OCI-LY7 (cell line): ENCODE measurements at places on chromosomes 5 and 9. TPM values are rescaled to one million over a fixed set of nuclear protein-coding genes. Genes with fewer than 3 reads are reported as not detected.

DNA sequence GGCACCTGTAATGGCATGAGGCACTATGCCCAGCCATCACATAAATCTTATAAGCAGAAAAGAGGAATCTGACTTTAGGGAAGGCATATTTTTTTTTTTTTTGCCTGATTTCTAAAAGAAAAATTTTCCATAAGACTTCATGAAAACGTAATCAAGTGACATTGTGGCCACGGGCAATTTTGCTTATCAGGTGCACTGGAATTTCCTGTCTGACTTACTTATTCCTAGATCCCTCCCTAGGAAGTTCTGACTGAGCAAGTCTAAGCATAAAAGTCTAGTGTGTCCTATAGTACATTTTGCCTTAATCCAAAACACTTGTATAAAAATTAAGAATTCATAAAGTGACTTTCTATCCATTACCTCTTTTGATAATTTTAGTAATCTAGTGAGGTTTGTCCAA, 12.5 kb downstream of the C5orf46 start:
- DNase-seq, result no peak

DNA sequence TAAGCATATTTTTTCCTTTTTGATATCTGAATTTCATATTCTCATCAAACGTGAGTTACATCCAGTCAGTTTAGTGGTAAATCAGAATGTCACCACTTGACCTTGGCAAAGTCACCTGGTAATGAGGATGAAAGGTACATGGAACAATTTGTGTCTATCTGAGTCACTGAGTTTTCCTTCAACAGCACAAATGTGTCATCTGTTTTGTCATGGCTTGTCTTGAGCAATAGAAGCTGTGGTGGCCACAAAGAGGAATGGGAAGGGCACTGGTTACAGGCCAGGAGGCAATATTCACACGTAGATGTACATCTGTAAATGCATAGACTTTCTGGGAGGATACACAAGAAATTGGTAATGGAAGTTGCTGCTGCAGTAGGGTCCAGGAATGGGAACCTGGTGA, 8.4 kb upstream of the ZNF474 start:
- no peak for DNase-seq

GRCh38 chr9:115593587-115594091, 475.7 kb upstream of the TNC start:
- DNase-seq, result peak; percentile 31

GRCh38 chr9:78470741-78471140, 173.8 kb downstream of the PSAT1 start:
- no peak for DNase-seq

STPG3 gene
- total RNA-seq, result 1.7 and 2.7 TPM in 2 replicates

GRCh38 chr5:179261301-179262125, 83.7 kb downstream of the ADAMTS2 start:
- DNase-seq, result peak; percentile 8

DNA sequence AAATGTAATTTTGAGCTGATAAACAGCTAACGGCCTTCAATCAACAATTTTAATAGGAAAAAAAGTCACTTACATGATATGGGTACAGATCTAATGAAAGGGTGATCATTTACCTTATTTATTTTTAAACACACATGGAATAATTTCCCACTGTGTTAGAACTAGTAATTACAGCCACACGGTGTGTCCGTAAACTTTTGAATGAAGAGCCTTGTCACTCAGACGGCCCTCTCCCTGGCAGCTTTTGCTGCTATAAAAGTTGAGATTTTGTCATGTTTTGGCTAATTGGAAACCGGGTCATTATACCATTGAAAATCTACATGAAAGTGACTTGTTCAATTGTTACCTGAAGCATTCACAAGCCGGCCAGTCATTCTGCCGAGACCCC, 15.7 kb downstream of the CFAP77 start:
- no peak for DNase-seq

GABRA1 gene
- not detected in 2 replicates for total RNA-seq

NANS gene
- 50.4 and 56.9 TPM in 2 replicates for total RNA-seq

- DNase-seq, result no peak
Measured at GRCh38 chr9:16794871-16795639, 75.4 kb downstream of the BNC2 start.

DNA sequence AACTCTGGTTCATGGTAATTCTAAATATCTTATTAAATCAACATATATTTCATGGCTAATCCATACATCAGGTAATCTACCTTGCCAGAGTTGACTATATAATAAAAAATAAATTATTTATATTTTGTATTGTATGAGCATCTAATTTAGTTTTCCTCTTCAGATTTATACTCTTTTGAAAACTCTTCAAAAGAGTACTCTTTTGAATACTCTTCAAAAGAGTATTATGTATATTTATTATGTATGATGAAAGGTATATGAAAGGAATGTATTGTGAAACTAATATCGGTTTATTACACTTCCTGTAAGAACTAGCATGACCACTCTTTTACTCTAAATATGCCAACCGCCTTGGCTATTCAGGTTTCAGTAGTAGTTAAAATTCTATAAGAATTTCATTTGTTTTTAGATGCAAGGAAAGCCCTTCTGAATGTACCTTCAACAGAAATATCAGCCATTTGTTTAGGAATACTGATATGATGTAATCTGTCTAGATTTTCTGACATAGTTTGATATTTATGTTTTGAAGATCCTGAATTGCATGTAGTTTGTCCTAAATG, 178.7 kb downstream of the WDR70 start:
- DNase-seq, result no peak

- no peak for DNase-seq
Measured at GRCh38 chr5:55591686-55592085, 56.9 kb upstream of the PLPP1 start.

DBN1 gene
- total RNA-seq, result 21.3 and 22.0 TPM in 2 replicates

- no peak for DNase-seq
Measured at GRCh38 chr5:69011910-69012309, 81.9 kb upstream of the SLC30A5 start.

GRCh38 chr5:88825584-88826315, 57.2 kb downstream of the MEF2C start:
- no peak for DNase-seq

DNA sequence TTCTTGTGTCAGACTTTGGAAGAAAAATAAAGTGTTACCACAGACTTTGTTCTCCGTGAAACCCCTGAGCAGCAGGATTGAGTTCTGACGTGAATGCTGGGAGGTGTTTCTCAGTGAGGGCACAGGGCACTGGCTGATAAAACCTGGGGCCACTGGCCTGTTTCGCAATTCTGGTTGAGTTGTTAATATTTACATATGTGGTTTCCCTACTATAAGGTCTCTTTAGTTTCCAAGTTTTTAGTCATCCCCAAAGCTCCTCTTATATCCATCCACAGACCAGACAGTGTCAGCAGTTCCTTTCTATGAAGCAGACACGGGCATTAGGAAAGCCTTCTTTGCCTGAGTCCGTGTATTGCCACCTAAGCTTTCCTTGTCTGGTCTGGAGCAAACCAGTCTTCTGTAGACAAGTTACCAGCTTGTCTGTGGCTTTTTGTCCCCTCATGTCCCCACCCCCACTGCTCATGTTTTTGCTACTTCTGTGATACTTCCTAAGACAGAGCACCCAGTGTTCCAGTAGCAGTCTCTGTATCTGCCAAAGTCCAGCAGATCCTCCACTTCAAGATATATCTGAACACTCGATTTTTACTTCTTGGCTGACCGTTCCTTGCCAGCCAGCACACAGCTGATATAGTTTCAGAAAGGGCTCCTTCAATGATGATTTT, 42.0 kb downstream of the ACO1 start:
- no peak for DNase-seq

DNA sequence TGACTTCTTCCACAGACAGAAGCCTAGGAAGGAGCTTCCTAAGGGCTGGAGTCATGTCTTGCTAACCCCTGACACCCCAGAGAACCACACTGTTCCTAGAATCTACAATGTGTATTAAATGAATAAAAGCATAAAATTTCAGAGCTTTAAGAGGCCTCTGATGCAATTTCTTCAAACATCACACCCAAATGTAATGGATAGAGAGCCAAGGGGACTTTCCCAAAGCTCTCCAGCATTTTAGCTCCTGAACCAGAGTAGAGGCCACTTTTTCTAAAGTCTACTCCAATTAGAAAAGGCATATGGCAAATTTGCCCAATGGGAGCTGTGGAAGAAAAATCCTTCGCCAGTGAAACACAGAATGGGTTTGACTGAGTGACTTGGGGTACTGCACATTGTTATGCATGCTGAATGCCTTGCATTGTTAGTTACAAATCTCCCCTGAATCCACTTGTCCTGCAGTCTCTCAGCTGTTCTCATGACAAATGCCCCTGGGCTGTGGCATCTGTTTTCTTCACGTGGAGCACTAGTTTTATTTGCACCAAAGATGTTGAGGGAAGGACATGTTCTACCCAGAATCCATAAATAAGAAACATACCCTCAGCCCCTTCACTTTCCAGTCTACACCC, 334.0 kb downstream of the ASTN2 start:
- DNase-seq, result no peak

IFNA1 gene
- total RNA-seq, result not detected in 2 replicates

DMGDH gene
- 1.1 and 1.5 TPM in 2 replicates for total RNA-seq

GRCh38 chr9:97237951-97238889, 69.2 kb upstream of the CCDC180 start:
- no peak for DNase-seq

DNA sequence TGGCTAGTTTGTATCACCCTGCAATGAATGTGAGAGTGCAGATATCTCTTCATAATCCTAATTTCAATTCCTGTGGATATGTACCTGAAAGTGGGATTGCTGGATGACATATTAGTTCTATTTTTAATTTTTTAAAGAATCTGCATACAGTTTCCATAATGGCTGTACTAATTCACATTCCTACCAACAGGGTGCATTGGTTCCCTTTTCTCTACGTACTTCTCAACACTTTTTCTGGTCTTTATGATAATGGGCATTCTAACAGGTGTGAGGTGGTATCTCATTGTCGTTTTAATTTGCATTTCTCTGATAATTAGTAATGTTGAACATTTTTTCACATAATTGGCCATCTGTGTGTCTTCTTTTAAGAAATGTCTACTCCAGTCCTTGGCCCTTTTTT, 927.5 kb downstream of the DTWD2 start:
- no peak for DNase-seq

JMY gene
- 6.3 and 7.1 TPM in 2 replicates for total RNA-seq

- no peak for DNase-seq
Measured at GRCh38 chr9:7097040-7097715, 339.4 kb downstream of the KDM4C start.

DNA sequence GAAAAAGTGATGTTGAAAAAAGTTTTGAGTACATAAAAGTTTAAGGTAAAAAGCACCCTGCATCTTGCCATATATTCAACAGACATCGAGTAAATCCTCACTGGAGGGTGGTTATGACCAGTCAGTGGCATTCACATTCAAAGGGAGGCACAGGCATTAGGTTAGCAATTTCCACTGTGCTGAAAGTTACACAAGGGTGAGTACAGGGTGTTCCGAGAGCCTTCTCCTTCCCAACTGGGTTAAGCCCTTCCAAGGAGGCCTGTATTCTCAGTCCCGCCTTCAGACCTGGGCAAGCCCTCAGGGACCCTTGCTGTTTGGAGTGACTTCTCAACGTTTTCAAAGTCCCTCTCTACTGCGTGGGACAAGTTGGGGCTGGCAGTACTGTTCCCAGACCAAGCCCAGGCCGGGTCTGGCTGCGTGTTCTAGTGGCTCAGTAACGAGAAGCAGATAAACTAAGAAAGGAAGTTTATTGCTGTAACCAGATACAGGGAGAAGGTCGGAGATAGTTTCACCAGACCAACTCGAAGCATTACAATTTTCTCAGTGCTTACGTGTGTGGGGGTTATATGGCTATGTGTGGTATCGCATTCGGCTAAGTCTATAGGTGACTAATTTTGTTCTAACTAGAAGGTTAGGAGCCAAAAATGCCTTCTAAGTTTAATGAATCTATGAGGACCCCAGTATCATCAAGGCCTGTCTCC, 13.0 kb upstream of the SETX start:
- DNase-seq, result no peak

DNA sequence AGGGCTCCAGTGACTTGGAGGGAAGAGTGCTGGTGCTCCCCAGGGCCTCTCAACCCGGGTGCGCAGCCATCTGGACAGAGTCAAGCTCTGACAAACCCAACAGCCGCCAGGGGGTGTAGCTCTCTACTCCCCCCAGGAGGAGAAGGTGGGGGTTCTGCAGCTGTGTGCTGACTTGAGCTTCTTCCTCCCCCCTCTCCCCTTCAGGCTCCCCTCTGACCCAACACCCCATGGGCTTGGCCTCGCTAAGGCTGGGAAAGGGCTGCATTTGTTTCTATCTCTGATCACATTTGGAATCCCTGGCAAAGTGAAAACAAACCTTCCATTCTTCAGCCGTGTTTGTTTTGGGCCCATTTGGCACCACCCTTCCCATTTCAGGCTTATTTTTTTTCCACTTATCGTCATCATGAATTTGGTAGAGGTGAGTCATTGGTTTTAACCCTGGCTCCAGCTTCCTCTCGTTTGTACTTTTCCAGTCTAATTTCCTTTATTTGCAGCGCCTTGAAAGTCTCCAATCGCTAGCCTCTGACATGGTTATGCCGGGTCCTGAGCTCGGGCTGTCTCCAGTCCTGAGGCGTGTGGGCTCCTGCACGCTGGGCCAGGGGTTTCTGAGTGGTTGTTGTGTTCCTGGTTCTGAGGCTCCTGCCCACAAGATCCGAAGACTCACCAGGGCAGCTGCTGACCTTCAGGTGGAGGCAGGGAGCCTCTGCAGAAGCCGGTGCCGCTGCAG, 36.1 kb downstream of the DAP start:
- no peak for DNase-seq

DNA sequence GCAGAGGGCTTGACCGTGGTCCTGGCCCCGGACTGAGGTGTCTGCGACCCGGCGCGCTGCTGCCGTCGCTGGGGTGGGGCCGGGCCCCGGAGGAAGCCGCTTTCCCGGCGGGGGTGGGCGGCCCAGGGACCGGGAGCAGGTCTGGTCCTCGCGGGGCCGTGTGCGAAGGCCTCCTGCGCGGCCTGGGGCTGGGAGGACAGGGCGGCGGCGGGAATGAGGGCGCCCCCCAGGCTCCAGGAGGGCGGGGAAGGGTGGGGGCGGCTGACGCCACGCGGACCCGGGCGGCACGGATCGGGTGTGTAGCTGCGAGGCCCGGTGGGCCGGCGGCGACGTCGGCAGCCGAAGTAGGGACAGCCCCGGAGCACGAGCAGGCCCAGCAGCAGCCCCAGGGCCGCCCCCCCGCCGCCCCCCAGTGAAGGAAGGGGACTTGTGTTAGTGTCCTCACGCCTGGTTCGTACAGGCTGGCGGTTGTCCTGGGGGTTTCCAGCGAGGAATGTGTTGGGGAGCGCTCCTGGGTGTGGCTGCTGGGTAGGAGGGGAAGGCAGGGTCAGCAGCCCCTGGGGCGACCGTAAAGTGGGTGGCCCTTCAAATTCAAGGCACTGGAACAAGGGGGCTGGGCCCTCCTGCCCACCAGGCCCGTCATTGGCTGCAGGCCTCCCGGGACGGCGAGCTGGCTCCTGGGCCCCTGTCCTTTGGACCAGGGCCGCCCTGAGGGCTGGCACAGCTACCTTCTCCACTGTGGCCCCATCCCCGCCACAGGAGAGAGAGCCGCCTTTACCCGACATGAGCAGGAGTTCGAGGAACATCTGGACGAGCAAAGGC, 597 bp upstream of the TMEM250 start:
- no peak for DNase-seq

DNA sequence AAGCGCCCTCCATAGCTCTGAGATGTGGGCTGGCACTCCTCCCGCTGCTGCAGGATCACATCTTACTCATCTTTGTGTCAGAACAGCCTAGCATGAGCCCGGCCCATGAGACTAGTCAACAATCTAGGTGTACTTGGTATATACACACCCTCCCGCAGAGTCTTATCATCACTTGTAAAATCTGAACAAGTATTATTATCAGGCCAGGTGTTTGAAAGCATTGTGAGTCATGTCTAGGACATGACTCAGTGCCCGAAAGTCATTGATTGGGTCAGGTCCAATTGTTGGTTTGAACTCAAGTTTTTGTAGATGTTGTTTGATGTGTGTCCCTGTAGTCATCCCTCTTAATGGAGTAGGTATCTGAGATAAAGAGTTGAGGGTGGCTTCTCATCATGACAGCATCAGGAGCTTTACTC, 108.7 kb downstream of the CFAP90 start:
- DNase-seq, result no peak
